IMR-90 (cell line): ENCODE measurements at places on chromosomes 2 and 18. TPM values are rescaled to one million over a fixed set of nuclear protein-coding genes. Genes with fewer than 3 reads are reported as not detected.

DNA sequence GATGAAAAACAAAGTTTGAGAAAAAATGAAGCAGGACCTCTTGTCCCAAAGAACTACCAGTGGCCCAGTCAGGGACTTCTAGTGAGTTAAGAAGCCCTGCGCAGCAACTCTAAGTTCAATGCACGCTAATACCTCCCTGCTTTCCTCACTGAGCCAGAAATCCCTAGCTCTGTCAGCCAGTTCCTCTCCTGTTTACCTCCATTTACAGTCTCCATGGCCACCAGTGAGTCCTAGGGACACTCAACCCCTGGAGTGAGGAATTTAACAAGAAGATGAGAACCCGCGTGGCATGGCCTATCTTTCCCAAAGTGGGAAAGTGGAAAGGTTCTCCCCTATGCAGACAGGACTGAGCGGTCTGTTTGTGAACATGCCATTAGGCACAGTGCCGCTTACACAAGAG lies 31.0 kb downstream of the MRPL33 start:
- H3K4me1 ChIP-seq, result peaks cover 32% of the 10 kb centered on the region
- H3K4me3 ChIP-seq, result no peak overlapping the region
- no peaks in the 10 kb centered on the region for H3K27me3 ChIP-seq
- H3K36me3 ChIP-seq, result no peaks in the 10 kb centered on the region

DNA sequence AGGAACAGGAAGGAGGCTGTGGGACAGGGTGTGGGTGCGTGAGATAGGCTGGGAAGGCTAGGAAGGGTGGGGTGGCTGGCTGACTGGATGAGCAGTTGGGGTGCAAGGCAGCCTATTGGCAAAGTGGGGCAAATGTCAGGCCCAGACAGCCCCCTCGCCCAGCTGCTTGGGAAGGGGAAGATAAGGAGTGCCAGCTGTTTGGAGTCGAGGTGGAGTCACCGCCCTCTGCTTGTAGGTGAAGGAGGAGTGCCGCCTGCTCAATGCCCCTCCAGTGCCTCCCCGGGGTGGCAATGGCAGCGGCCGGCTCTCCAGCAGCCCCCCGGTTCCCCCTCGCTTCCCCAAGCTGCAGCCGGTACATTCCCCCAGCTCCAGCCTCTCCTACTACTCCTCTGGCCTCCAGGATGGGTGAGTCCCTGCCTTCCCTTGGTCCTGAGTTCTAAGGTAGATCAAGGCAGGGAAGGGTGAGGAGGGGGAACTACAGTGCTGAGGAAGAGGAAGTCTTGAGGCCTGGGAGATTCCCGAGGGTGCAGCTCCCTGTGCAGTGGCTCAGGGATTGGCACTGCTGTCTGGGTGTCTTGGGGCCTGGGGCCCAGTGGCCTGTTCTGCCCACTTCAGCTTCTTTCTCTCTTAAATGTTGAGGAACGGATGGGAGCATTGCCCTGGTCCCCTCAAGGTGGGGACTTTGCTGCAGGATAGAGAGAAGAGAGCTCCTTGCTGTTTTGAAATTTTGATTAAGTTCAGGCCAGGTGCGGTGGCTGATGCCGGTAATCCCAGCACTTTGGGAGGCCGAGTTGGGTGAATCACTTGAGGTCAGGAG lies 13.3 kb downstream of the GAREM2 start:
- peaks cover 10% of the 10 kb centered on the region for H3K36me3 ChIP-seq
- DNase-seq, result no peak
- no peak overlapping the region for H3K27ac ChIP-seq
- no peaks in the 10 kb centered on the region; the same call in 1 of the 2 replicates for H3K27me3 ChIP-seq

DNA sequence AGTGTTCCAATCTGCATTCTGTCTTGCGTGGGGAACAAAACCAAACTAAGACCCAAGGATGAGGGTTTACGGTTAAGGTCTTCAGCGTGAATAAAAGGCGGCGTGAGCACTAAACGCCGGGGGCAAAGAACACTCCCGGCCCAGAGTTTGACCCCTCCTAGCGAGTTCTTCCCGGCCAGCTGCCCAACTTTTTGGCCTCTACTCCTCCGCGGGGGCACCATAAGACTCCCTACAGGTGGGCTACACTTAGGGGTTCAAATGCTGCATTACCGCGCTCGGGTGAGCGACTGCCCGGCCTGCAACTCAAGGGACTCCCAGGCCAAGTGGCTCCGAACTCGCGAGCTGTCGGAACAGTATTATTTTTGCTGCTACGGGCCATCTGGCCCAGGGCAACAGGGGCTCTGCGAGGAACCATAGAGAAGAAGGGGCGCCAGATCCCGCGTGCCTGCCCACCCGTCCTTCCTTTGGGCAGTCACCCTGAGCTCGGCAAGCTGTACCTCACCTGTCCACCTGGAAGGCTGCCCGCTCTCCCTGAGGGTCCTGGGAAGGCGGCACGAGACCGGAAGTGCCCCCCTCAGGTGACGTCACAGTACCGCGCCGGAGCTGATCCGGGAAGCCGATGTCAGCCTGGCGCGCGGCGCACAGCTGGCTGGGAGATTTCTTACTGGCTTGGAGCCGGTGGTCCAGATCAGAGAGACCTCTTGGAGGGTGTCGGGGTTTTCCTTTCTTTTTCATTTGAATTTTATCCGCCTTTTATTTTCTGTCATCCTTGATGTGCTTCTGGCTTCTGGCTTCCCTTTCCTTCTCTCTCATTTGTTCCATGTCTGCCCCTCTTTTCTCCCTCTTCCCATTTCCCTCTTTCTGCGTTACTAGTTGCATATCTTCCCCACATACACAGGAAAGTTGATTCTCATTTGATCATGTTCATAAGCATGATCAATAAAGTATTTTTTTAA lies at the start of gene LDAH:
Gene LDAH (minus strand): TSS at position 567 of the 956 bp plus-strand sequence. CDS start 21,638 bp downstream, outside the sequence.
- H3K36me3 ChIP-seq, result no peaks in the 10 kb centered on the region
- H3K27me3 ChIP-seq, result no peaks in the 10 kb centered on the region
- H3K4me3 ChIP-seq, result peak within 1 kb of the TSS; percentile 66
- peak; percentile 87 for DNase-seq
- H3K27ac ChIP-seq, result peak within 1 kb of the TSS; percentile 69
- no peaks in the 10 kb centered on the region for H3K4me1 ChIP-seq

DNA sequence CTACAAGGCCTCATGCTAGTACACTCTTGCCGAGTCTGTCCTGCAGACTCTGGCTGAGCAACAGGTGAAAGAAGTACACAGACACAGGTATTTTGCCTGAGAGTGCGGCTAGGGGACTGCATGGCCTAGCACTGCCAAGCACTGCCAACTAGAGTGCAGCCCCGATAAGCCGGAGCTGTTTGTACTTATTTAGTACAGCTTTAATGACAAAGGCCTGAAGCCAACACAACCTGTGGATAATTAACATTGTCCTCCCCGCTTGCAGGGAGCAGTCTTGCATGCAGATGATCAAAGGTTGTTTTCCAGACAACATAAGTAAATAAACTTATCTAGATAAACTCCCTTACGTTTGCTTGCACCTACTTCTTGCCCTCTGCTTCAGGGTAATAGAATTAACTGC lies 63.7 kb upstream of the MMADHC start:
- no peak for DNase-seq
- H3K27ac ChIP-seq, result no peak overlapping the region
- H3K4me1 ChIP-seq, result peaks cover 8% of the 10 kb centered on the region

The KCNIP3 gene
- total RNA-seq, result 0.72 and 0.83 TPM in 2 replicates

GRCh38 chr2:190121971-190122370 lies 59.4 kb upstream of the MSTN start:
- H3K4me1 ChIP-seq, result peaks cover 4% of the 10 kb centered on the region
- peak; percentile 41 for DNase-seq
- no peak overlapping the region for H3K4me3 ChIP-seq
- H3K27ac ChIP-seq, result no peak overlapping the region
- no peaks in the 10 kb centered on the region for H3K27me3 ChIP-seq

The LRATD1 gene
- total RNA-seq, result 0.18 and 0.28 TPM in 2 replicates

- no peaks in the 10 kb centered on the region for H3K4me1 ChIP-seq
- H3K4me3 ChIP-seq, result no peak overlapping the region
- no peaks in the 10 kb centered on the region for H3K27me3 ChIP-seq
- peak; percentile 0 for DNase-seq
These were observed 262.1 kb upstream of the KLHL14 start for GRCh38 chr18:33034945-33035344.

- no peaks in the 10 kb centered on the region for H3K4me1 ChIP-seq
- DNase-seq, result no peak
- peaks cover 2% of the 10 kb centered on the region; the same call in 1 of the 2 replicates for H3K36me3 ChIP-seq
- no peak overlapping the region for H3K4me3 ChIP-seq
- H3K27ac ChIP-seq, result no peak overlapping the region
These were observed 8.8 kb upstream of the AOX1 start for GRCh38 chr2:200577027-200577426.

The TOGARAM2 gene
- total RNA-seq, result under 0.01 and 0.28 TPM in 2 replicates

- H3K27me3 ChIP-seq, result no peaks in the 10 kb centered on the region
- DNase-seq, result peak; percentile 94
- H3K36me3 ChIP-seq, result no peaks in the 10 kb centered on the region
- H3K4me3 ChIP-seq, result no peak overlapping the region
- peaks cover 16% of the 10 kb centered on the region for H3K4me1 ChIP-seq
- H3K27ac ChIP-seq, result peak overlapping the region; percentile 66
These were observed 78.8 kb downstream of the TGOLN2 start for GRCh38 chr2:85248773-85249509.

GRCh38 chr2:216257089-216257488 lies 115.2 kb downstream of the MARCHF4 start:
- peak; percentile 13 for DNase-seq
- no peaks in the 10 kb centered on the region for H3K27me3 ChIP-seq
- peaks cover 5% of the 10 kb centered on the region; the same call in 1 of the 2 replicates for H3K4me1 ChIP-seq
- no peak overlapping the region for H3K27ac ChIP-seq
- H3K36me3 ChIP-seq, result peaks cover 2% of the 10 kb centered on the region

The COBLL1 gene
- 1.1 and 2.2 TPM in 2 replicates for total RNA-seq

DNA sequence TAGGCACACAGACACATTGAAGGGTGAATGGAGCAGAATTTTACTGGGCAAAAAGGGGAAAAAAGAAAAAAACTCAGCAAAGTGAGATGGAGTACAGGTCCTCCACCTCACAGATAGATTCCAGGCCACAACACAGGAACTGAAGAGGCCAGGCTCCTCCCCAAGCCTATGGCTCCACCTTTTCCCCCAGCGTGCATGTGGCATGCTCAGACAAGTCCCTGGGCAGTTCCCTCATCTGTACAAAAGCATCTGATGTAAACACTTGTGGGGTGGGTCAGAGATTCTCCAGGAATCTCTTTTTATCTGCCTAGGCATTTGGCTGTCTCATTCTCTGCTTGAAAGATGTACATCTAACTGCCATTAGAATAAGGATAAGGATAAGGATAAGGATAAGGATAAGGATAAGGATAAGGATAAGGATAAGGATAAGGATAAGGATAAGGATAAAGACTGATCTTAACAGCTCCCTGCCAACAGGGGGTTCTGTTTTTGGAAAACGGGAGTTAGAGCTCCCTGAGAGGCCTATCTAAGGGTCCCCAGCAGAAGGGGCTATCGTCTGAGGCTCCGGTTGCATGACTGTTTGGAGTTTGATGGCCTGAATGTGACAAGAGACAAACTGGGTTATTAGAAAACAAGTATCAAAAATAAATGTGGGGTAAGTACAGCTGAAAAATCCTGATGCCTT lies 17.2 kb upstream of the ASXL3 start:
- H3K4me3 ChIP-seq, result no peak overlapping the region
- DNase-seq, result peak; percentile 50
- no peaks in the 10 kb centered on the region for H3K27me3 ChIP-seq
- no peak overlapping the region for H3K27ac ChIP-seq

GRCh38 chr2:177906041-177906718 lies 166.4 kb downstream of the PDE11A start:
- H3K4me3 ChIP-seq, result no peak overlapping the region
- H3K4me1 ChIP-seq, result no peaks in the 10 kb centered on the region
- peak; percentile 47 for DNase-seq
- no peaks in the 10 kb centered on the region for H3K27me3 ChIP-seq
- H3K27ac ChIP-seq, result no peak overlapping the region

The DIPK1C gene
- not detected in 2 replicates for total RNA-seq

- no peaks in the 10 kb centered on the region for H3K27me3 ChIP-seq
- no peak for DNase-seq
- H3K36me3 ChIP-seq, result peaks cover 39% of the 10 kb centered on the region
- no peak overlapping the region for H3K27ac ChIP-seq
- peaks cover 10% of the 10 kb centered on the region for H3K4me1 ChIP-seq
- no peak overlapping the region for H3K4me3 ChIP-seq
These were observed 97.7 kb downstream of the XRCC5 start for GRCh38 chr2:216206821-216207220.

GRCh38 chr2:125959047-125959446 lies 696.9 kb upstream of the GYPC start:
- no peaks in the 10 kb centered on the region for H3K27me3 ChIP-seq
- no peak overlapping the region for H3K27ac ChIP-seq
- no peak for DNase-seq
- H3K36me3 ChIP-seq, result no peaks in the 10 kb centered on the region

GRCh38 chr2:233584210-233584609 lies 17.6 kb upstream of the USP40 start:
- peaks cover 2% of the 10 kb centered on the region; the same call in 1 of the 2 replicates for H3K27me3 ChIP-seq
- H3K4me1 ChIP-seq, result no peaks in the 10 kb centered on the region
- no peak for DNase-seq
- H3K27ac ChIP-seq, result no peak overlapping the region
- H3K4me3 ChIP-seq, result no peak overlapping the region
- H3K36me3 ChIP-seq, result no peaks in the 10 kb centered on the region

DNA sequence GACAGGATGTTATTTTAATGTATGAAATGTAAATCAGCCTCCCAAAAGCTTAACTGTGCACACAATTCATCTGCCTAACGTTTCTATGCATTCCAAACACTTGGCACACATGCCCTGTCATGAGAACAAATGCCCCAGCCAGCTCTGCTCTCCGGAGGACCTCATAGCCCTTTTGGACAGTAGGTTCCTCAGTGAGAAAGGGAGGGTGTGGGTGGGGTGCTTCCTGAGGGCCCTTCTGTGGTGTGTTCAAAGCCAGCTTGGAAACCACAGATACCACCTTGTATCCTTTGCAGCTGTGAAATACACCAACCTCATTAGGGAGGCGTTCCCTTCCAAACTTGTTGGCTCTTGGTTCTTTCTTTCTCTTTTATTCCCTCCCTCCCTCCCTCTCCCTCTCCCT lies 102.2 kb upstream of the ASB18 start:
- no peak overlapping the region for H3K27ac ChIP-seq
- DNase-seq, result no peak
- peaks cover 11% of the 10 kb centered on the region for H3K27me3 ChIP-seq
- no peak overlapping the region for H3K4me3 ChIP-seq
- H3K36me3 ChIP-seq, result no peaks in the 10 kb centered on the region
- H3K4me1 ChIP-seq, result no peaks in the 10 kb centered on the region
